Midbrain (tissue), 1 donor: ENCODE measurements at places on chromosomes 4 and X.
A peak's percentile ranks its signal among the peaks of the same experiment; 100 is the strongest.

DNA sequence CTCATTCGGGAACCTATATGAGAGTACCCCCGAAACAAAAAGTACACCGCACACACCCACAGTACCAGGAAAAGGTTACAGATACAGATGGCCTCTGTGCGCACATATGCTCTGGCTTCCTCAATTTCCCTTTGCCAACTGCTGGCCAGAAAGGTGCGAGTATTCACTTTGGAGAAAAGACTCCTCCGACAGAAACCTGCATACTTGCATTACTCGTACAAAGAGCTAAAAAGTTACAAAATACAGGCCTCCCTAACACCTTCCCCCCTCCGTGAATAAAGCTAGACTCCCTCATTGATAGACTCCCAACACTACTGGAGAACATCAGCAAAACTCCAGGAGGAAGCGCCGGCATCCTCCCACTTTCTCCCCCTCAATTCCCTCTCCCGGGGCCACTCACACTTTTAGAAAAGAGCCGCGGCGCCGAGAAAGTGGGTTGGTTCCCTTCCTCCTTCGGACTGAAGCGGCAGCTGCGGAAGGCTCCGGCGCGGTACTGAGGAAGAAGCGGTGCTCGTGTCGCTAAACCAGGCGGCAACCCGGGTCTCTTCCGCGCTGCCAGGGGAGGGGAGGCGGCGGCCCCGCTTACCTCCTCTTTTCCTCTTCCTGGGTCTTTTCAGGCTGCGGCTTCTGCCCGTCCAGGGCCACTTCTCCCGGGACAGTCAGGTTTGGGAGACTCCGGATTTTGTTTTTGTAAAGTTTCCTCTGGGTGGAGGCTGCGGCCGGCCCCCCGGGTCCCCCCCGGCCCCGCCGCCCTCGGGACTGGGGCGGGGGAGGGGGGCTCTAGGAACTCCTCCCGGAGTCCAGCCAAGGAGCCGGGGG, 1.1 kb downstream of the FBXW7 start:
- DNase-seq = no peak

- no peak for DNase-seq
Observed at GRCh38 chr4:137360761-137361160, 171.5 kb downstream of the PCDH18 start.

GRCh38 chrX:29724316-29724715, 491.0 kb upstream of the MAGEB2 start:
- DNase-seq = no peak

GRCh38 chrX:9336456-9336855, 128.4 kb upstream of the TBL1X start:
- no peak for DNase-seq

GRCh38 chrX:39815631-39816030, 282.1 kb downstream of the BCOR start:
- no peak for DNase-seq

GRCh38 chr4:124053872-124054538, 657.4 kb downstream of the SPRY1 start:
- DNase-seq = no peak

DNA sequence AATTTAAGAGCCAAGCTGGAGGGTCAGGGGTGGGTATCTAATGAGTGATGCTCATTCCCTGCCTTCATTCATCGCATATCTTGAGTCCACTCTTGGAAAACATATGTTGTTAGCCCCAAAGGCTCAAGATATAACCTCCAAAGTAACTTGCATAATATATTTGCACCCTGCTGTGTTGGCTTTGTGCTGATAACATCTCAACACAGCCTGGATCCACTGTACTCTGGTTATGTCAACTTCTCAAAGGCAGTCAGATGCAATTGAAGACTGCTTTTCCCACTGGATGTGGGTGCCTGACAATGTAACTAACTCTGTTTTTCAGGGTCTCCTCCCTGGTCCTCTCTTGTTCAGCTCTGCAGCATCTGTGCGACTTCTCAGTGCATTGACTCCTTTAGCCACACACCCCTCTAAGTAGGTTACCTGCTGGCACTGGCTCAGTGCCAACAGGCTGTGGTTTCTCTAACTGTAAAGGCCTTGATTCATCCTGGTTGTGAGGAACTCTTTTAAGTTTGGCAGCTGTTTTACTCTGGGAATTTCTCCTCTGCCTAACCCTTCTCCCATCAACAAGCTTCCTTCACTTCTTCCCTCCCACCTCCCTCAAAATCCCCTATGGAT, 28.1 kb downstream of the SLC16A2 start:
- DNase-seq = no peak

- DNase-seq = no peak
Observed at GRCh38 chrX:48749182-48749581, 12.4 kb upstream of the GLOD5 start.

- DNase-seq = no peak
Observed at GRCh38 chr4:722169-722725, 16.6 kb downstream of the PCGF3 start.

- DNase-seq = no peak
Observed at GRCh38 chr4:184064877-184065276, 152.8 kb downstream of the ENPP6 start.

DNA sequence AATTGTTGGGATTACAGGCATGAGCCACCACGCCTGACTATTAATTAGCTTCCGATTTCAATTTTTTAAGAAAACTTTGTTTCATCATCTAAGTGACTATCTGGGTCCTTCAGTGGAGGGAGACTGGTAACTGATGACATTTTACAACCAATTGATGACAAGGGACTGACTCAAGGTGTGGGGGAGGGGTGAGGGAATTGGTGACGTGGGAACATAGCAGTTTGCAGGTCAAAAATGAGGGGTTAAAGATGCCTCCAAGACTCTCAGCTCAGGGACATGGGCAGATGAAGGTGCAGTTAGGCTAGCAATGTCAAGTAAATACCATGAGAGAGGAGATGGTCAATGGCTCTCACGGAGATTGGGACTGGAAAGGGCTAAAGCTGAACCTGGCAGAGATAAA, 5.7 kb upstream of the FAM9C start:
- no peak for DNase-seq

DNA sequence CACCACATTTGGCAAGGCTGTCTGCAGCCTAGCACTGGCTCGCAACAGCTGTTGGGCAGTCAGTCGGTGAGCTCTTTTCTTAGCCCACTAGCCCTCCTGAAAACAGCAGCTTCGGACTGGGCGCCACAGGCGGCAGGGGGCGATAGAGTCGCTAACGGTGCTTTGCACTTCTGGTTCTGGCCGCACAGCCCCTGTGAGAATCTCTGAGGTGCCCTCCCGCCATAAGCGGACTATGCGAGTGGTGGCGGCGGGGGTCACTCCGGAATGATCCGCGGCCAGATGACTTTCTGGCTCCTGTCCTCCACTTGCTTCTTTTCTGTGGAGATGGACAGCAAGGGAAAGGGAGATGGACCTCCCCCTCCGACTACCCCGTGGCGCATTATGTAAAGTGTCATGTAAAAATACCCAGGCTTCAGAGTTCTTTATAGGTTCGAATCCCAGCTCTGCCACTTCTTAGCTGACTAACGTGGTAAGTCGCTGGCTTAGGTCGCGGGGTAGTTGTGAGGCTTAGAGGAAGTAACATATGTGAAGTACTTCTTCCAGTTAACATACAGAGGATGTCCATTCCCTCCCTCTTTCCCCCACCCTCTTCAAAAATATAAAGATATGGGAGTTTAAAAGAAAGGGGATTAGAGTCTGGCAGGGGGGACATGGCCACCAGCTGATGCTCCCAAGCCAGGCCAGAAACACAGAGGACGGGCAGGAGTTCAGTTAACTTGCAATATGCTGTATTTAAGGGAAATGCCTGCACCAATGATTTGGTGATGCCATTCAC, 11.0 kb downstream of the ARHGAP36 start:
- DNase-seq = peak; percentile 40

DNA sequence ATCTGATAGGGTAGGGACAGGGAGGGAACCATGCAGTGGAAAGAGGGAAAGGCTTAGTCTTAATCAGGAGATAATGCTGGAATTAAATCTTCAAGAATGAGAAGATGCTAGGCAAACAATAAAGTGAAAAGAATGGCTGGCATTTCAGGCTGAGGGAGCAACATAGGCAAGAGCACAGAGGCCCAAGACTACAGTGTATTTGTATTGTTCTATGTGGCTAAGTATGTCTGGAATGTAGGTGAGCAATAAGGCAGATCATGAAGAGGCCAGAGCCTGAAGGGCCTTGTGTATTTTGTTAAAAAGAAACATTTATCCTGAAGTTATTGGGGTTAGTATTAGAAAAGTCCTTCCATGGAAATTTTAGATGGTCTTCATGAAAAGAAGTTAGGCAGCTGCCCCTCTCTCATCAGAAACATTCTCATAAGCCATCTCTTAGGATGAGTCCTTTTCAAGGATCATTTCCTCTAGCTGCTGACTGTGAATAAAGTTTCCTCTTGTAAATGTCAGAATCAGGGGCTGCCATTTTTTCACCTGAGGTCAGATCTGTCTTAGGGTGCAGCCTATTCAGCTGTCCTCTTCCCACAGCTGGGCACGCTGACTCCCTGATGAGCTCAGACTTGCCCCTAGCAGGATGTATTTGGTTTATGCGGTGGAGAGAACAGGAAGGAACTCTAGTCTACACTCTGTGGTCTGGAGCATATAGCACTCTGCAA, 46.3 kb downstream of the ATP10D start:
- DNase-seq = peak; percentile 54

DNA sequence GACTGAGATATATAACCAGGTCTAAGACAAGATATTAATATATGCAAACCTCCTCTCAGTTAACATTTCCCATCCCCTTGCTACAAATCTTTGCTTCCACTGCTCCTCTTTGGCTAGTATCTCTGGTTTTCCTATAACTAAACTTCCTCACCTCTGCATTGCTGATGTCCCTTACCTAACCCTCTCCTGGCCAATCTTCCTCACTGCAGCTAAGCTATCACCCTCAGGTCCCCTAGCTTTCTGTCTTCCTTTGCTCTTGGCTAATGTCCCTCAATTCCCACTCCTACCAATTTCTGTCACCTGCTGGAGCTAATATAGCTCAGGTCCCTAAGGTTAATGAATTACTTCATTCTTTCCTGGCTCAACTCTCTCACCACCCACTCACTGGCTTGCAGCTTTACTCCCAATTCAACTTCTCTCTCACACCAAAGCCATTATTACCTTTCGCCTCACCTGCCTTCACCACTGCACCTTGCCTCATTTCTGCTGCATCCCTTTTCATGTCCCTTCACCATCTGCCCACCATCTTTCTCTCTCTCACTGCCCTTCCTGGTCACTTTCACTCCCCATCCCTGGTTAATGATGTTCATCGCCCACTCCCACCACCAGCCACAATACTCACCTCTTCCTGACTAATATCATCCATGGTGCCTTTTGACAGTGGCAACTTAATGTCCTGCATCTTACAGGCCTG, 26.7 kb downstream of the SMC1A start:
- DNase-seq = no peak

GRCh38 chr4:182504463-182504862, 261.3 kb downstream of the TENM3 start:
- no peak for DNase-seq

DNA sequence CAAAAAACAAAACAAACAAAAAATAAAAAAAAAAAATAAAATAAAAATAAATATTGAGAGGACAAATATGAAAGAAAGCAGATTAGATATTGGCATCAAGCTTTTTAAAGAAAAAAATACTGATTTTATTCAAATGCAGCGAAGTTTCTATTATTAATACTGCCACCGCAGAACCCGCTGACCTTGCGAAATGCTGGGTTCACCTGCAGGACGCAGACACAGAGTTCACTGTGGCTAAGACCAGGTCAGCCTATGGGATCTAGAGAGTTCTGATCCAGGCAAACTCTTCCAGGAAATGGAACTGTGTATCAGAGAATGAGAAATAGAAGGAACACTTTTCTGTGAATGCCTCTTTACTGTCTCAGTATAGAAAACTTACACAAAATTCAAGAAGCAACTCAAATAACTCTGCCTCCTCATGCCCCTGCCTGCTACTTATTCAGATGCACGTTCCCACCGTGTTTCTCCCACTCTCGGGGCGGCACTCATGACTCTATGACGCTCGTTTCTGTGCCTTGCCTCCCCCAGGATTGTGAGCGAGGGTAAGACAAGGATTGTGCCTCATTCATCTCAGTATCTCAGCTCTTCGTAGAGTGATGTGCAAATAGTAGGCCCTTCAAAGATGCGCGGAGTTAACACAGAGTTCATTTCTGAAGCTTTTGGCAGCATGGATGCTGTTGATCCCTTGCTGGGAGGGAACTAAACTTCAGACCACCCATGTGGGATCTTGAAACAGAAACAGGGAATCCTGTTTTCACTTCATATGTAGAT, 44.1 kb upstream of the TLR3 start:
- no peak for DNase-seq

DNA sequence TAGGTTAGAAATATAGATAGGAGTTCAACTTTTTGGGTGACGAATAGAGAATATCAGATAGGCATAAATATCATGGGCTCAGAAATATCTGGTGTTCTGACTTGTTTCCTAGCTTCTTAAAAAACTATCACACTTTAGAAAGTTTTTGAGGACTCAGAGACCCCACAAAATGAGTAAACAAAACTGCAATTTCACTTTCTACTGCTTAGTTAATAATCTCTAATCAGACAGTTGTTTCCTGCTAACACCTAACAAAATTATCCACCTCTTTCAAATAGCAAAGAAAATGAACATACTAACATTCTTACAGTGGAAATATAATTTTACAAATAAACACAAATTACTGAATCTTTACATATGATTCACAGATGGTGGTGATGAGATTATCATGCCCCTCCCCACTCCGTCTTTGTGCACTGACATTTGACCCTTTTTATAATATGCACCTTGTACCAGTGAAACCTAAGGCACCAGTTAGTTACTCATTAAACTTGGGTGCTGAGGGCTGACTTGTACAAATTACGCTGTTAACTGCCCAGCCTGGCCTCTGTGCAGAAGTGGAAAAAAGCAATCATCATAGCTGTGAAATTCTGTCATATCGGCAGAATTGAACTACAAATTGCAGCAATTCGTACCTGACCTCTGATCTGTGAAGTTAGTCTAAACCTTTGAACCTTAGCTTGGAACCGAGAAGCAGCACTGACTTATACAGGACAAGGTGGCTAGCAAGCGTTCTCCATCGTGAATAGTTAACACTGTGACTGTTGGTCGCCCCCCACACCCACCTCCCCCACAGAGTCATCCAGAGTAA, 138.7 kb downstream of the CHRNA9 start:
- no peak for DNase-seq

- no peak for DNase-seq
Observed at GRCh38 chrX:9829308-9830267, 43.4 kb downstream of the SHROOM2 start.

DNA sequence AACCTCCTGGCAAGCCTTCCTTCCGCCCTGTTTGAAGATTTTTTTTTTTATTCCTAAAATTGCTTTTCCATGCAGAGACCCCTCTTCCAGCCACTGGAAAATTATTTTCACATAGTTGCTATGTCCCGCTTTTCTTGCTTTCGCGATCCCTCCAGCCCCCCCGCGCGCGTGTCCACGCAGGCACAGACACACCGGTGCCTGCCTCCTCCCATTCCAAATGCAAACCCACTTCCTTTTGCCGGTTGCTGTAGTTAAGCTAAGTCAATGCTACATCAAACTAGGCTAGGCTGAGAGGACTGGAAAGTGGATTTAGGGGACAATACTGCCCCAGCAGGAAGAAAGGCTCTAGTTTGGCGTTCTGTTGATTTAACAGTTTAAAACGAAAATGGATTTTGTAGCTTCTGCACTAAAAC, 111.0 kb downstream of the DHX15 start:
- peak; percentile 33 for DNase-seq

- no peak for DNase-seq
Observed at GRCh38 chrX:67725471-67725870, 181.7 kb downstream of the AR start.

- DNase-seq = no peak
Observed at GRCh38 chrX:110131031-110131430, 128.1 kb downstream of the TMEM164 start.

- no peak for DNase-seq
Observed at GRCh38 chrX:96394598-96394997, 290.0 kb upstream of the DIAPH2 start.
